Urinary bladder (tissue), 4 donors: ENCODE measurements at places on chromosomes 7 and 10. TPM values are rescaled to one million over a fixed set of nuclear protein-coding genes. Genes with fewer than 3 reads are reported as not detected.

DNA sequence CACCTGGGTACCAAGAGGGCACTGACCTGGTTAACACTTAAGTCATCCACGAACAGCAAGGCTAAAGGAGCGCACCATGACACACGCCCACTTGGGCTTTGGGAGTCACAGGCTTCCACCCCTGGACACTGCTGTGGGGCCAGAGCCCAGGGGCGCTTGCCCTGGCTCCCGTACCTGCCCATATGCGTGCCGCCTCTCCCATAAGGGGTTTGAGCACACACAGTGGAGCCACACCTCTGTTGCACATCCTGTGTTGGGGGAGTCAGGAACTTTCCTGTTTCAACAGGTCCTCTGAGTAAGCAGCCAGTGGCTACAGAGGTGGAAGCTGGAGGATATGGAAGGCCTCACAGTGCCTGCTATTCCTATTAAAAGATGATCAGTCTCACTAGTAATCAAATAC, 152.0 kb downstream of the REEP3 start:
- no peak for DNase-seq

OLAH gene
- total RNA-seq = not detected

GRCh38 chr7:148135116-148135515, 455.4 kb upstream of the C7orf33 start:
- no peak for DNase-seq

GRCh38 chr10:113022265-113022664, 72.2 kb downstream of the TCF7L2 start:
- DNase-seq = no peak

GRCh38 chr7:51680594-51681399, 364.2 kb upstream of the COBL start:
- no peak for DNase-seq

DNA sequence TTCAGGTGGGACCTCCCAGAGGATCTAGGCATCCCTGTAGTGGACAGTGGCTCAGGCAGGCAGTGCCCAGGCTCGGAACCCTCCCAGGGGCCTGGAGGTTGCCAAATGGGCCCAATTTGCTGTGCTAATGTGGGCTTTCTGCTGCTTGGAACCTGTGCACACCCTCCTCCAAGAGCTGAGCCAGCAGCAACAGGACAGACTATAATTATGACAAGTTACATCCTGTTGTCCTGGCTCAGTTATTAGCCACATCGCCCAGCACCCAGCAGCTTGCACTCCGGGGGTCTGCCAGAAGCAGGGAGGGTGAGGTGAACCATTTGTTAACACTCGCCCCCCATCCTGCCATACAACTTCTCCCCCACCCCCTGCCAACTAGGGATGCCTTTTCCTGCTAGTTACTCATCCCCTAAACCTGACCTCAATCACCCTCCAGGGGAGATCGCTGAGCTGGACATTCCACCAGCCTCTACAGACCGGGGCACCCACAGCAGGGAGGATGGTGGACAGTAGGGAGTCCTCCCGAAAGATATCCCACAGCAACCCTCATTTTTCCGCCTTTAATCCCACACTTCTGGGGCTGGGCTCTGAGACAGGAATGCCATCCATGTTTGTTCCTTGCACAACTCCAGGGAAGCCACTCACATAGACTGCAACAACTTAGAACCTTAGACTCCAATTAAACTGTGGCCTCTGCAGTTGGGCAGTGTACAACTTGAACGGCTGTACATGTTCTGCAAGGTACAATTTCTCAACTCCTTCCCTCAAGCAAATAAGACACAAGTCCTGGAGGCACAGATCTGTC, 7.9 kb upstream of the MYL10 start:
- DNase-seq = no peak

DNA sequence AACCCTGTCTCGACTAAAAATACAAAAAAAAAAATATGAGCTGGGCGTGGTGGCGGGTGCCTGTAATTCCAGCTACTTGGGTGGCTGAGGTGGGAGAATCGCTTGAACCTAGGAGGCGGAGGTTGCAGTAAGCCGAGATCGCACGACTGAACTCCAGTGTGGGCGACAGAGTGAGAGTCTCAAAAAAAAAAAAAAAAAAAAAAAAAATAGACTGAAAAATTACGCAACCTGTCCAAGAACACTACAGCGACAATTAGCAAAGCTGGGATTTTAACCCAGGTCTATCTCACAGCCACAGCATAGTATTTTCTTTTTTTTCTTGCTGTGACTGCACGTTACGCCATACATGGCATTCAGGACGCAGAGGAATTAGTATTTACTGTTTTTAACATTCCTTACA, 1.1 kb upstream of the RABGEF1 start:
- no peak for DNase-seq

DNA sequence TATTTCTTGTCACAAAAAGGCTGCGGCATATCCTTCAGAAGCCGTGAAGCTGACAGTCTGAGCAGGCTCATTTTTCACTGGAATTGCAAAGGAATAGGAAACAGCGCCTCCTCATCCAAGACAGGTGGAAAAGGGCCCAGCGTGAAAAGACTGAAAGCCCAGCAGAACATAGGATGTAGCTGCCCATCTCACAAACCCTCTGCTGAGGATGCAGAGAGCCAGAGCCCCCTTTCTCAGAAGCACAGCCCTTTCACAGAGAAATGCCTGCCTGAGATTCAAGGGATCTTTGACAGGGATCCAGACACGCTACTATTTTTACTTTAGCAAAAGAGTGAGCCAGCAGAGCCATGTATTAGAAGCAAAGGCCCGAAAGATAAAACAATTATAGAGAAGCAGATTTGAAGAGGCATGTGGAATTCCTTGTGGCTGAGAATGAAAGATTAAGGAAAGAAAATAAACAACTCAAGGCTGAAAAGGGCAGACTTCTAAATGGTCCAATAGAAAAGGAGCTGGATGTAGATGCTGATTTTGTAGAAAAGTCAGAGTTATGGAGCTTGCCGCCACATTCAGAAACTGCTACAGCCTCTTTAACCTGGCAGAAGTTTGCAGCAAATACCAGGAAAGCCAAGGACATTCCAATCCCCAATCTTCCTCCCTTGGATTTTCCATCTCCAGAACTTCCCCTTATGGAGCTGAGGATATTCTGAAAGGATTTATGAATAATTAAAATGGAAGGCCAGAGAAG, 36.9 kb downstream of the GDI2 start:
- DNase-seq = no peak

DNA sequence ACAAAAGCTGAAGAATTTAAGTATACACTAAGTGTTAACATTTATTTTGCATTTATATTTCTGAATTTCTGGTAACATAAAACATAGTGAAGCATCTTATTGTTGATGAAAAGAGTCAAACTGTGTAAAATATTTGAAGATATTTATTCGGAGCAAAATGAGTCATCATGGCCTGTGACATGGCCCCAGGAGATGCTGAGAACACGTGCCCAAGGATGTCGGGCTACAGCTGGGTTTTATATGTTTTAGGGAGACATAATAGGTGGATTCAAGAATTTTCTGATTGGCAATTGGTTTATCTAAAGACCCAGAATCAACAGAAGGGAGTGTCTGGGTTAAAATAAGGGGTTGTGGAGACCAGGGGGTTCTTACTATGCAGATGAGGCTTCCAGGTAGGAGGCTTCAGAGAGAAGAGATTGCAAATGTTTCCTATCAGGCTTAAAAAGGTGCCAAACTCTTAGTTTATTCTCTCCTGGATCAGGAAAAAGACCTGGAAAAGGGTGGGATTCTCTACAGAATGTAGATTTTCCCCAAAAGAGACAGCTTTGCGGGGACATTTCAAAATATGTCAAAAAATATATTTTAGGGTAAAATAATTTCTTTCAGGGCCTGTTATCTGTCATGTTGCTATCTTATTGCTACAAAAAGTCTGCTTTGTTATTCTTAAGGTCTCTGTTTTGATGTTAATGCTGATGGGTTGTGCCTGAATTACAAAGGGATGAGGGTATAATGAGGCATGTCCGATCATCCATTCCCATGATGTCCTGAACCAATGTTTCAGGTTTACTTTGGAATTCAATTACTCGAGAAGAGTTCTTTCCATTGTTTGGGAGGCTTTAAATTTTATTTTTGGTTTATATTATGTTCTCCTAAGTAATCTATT, 74.5 kb downstream of the VWDE start:
- DNase-seq = no peak

FOXP2 gene
- 85.2 TPM for total RNA-seq

MYOZ1 gene
- total RNA-seq = 11.5 TPM

GPRIN2 gene
- total RNA-seq = 1.2 TPM

DNA sequence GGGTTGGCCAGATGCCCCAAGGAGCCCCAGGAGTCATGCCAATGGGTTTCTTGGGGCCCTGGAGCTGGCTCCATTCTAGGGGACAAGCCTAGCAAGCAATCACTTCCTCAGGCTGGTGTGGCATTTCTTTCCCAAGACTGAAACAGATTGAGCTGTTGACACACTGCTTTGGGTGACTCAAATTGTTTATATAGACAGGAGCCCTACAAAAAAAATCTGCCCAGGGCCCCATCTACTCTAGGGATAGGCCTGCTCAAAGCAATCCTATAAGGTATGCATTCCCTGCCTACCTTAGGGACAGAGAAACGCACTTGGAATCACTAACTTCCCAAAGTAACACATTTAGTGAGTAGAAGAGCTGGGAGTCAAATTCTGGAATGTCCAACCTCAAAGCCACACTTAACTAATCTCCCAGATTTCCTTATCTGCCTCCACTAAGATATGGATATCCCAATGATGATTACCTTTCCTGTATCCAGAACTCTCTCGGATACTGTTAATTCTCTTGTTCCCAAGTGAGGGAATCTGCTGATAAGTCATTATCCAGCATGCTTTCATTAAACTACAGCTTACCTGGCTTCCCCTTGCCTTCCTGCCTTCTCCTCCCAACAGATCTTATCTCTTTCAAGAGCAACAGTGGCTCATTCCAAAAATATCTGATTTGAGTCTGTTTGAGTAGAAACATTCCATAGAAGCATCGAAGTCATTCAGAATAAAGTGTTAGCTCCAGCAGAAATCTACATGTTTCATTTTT, 3.1 kb downstream of the ABLIM1 start:
- no peak for DNase-seq

UBE2H gene
- 86.3 TPM for total RNA-seq

DNA sequence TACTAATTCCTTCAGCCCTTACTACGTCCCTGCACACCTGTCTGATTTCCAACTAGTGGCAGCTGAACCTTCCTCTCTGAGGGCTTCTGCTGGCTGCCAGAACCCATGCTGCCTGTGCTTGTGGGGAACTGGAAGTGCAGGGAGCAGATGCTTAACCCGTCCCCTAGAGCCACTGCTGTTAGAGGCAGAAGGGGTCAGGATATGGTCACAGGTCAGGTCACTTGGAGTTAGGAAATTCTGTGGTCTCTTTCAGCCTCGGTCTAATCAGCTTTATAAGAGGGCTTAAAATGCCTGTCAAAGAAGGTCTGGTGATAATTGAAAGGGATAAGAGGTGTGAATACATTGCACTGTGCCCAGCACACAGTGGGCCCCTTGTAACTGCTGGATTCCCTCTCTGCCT, 82.0 kb downstream of the PLPP4 start:
- no peak for DNase-seq

DNA sequence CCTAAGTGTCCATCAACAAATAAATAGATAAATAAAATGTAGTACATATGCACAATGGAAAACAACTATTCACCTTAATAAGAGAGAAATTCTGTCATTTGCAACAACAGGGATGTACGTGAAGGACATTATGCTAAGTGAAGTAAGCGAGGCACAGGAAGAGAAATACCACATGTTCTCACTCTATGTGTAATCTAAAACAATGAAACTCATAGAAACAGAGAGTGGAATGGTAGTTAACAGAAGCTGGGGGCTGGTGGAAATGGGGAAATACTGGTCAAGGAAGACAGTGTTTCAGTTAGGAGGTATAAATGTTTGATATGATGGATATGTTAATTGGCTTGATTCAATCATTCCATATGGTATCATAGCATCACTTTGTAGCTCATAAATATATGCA, 43.1 kb downstream of the ARL4A start:
- DNase-seq = no peak

GRCh38 chr7:35558841-35559240, 136.1 kb downstream of the HERPUD2 start:
- DNase-seq = no peak

NUTM2B gene
- 0.21 TPM for total RNA-seq

TUBAL3 gene
- total RNA-seq = 0.16 TPM

LRRC4 gene
- total RNA-seq = 3.2 TPM

GRCh38 chr7:1428941-1429501, 30.2 kb downstream of the MICALL2 start:
- no peak for DNase-seq

DNA sequence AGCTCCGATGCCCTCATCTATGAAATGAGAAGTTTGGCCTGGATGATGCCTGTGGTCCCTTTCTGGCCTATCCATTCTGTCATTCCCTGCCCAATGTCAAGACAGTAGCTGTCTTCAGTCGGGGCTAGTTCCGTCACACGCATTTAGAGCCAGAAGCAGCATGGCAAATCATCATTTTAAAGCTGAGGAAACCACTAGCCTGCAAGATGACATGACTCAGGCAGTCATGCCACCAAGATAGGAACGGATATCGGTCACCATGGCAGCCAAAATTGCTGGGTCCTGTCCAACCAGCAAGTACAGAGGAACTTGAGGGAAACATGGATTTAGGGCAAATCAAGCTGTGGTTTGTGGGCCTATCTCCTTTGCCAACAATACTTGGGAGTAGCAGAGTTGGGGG, 64.5 kb upstream of the MRLN start:
- no peak for DNase-seq

GRCh38 chr7:121269798-121270197, 59.0 kb upstream of the WNT16 start:
- no peak for DNase-seq

PTN gene
- 91.1 TPM for total RNA-seq
